Renal pelvis (tissue), 12 donors: ENCODE measurements at places on chromosomes 5 and 9.

DNA sequence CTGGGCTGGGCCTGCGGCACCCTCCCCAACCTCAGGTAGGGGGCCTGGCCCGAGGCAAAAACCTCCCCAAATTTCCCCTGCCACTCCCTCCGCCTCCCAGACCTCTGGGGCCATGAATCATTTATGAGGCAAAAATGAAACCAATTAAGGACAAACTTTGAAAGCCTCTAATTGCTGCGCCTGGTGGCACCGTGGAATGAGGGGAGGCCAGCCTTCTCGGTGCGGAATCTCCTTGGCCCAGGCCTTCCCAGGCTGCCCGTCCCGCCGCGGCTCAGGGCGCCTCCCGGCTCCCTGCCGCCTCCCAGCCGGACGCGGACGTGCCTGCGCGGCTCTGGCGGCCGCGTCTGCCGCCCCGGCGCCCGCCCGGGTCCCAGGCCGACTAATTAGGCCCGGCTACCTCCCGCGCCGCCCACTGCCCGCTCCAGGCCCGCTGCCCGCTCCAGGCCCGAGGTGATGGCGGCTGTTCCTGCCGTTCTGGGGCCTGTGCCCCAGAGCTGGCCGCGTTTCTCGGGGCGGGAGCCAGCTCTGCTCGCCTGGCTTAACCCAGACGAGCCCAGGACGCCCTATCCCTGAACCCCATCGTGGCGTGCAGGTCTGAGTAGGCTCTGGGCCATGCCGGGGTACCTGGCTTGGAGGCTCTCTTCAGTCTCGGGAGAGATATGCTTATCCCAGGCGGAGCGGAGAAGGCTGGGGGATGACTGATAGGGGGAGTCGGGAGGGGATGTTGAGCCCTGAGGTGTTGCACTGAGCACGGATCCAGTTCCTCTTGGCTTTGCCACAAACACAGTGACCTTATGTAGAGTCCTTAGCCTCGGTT is 20.1 kb downstream of the CXXC5 start:
- no peak for DNase-seq

DNA sequence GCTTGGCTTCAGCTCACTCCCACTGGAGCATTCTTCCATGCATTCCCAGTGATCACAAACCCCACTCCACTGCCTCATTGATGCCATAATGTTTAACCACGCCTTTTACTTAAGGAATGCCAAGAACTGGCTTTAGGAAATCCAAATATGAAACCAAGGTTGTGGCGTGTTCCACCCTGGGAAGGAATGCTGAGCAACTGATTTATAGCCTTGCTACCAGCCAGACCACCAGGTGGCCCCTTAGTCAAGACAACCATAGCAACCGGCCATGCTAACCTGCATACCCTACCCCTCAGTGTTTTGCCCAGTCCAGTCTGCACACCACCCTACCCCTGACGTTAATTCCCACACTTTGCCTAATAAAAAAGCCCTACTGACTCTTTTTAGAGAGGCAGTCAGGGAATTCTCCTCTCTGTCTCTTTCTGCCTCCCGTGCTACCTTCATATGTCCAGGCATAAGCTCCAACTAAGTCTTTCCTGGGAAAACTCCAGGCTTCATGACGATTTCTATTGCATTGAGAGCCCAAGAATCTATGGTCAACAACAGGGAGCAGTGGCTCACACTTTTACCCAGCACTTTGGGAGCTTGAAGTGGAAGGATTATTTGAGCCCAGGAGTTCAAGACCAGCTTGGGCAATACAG is 27.0 kb upstream of the PRRC2B start:
- no peak for DNase-seq

DNA sequence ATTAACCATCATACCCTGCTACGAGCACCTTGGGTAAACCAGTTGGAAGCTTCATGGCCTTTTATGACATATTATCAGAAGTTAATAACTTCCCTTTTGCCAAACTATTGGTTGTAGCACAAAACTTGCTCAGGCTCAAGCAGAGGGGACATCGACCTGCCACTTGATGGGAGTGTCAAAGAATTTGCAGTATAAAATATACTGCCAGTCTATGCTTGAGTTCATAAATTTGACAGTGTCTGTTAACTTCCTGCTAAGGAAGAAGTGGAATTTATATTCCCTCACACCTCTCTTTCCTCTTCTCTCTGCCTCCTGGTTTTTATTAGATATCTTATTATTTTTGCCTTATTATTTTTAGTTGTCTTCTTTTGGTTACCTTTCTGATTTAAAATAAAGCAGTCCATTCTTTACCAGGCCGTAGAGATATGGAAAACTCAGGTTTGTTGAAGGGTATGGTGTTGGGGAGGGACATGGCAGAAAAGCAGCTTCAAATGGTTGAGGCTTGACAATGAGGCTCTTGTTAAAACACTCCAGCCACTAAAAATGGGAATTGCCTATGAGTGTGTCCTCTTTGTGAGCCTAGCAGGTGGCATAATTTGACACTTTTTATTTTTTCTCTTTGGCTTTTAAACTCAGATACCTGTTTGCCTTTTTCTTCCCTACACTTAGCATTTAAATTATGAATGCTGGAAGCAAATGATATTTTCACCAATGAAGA is 298.0 kb downstream of the DOCK8 start:
- DNase-seq: no peak

DNA sequence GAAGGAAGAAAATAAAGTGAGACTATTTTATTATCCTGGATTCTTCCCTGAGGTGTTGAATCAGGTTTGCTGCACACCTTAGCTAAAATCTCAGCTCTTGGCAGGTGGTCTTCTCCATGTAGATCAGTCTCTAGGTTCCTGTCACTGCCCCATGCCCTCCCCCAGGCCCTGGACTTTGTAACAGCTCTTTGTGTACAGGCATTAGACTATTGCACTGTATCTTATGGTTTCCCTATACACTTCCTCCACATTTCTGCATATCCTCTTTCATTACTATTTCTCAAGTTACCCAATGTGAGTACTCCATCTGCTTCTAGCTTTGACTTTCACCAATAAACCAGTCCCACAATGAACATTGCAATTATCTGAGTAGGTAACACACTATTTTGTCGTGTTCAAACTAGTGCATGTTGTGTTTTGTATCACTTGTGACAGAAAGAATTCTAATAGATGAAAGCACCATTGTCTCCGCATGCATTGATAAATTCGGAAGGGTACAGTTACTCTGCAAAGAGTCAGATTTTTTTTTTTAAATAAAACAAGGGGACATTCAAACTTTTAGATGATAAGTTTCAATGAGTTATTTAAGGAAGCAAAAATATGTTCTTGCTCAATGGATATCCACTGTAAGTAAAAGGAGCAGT is 1348.7 kb upstream of the C9orf72 start:
- no peak for DNase-seq

DNA sequence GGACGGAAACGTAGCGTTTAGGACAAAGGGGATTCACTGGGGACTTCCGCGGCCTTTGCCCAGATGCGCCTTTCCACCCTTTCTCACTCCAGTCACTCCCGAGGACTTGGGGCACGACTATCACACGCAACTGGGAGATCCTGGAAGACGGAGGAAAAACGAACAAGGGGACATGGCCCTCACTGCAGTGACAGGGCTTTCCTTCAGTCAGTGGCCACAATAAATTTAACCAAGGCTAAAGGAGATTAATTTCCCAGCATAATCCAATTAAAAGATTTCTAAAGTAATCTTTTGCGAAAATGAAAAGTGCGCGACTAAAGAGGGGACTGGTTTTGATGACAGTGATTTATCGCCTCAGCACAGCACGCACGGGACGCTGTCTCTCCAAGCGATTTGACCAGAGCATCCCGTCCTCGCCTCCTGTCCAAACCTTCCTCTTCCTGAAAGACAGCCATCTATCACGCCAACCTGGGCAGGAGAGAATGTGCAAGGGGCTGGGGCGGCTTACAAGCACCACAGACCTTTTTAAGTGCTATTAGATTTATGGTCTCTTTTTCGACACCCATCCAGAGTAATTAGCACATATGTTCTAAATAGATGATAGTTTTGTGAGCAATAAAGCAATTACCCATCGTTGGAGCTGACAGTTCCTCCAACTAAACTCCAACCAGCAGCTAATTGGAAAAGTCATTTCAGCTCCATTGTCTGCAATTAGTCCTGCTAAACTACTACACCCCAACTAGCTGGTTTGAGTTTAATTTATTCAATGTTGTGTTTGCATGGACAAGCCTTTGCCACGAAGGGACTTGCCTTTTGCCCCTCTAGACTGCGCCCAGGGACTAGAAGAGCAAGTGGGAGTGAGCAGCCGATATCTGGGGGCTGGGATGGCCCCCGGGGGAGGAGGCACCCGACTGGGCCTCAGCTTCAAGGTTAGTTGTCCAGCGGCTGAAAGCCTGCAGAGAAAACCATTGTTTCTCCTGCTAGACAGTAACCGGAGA is 7.4 kb downstream of the NR2F1-AS1 start:
- DNase-seq: no peak

DNA sequence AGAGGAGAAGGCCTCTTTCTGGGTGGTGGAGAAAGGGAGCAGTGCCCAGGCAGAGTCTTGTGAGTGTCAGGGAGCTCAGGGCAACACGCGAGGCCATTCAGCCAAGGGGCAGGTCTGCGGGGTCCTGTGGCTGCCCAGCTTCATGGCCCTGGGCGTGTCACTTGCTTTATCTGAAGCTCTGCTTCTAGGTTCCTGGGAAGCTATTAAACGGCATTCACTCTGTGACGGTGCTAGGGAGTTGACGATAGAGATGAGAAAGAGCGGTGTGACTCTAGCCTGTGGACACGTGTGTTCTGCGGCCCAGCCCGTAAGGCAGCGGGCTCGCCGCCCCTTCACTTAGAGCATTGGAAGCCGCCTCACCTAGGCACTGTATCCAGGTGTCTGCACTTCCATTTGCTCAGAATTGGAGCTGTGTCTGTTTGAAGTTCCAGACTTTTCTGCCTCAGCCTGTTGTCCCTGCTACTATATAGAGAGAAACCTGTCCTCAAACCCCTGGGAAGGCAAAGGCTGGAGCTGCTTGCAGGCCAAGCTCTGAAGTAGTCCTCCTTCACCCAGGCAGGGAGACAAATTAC is 88.3 kb downstream of the PHF2 start:
- no peak for DNase-seq

- no peak for DNase-seq
Observed at GRCh38 chr9:135463140-135463539, 16.4 kb upstream of the PPP1R26 start.

GRCh38 chr5:57595523-57595991 is 112.9 kb upstream of the ACTBL2 start:
- DNase-seq: no peak
